ENCODE measurements at places on chromosomes 1 and 21. TPM values are rescaled to one million over a fixed set of nuclear protein-coding genes. Genes with fewer than 3 reads are reported as not detected.

Gene EDN2
- not detected for total RNA-seq

Gene LUZP1
- 80.0 TPM for total RNA-seq

Gene PRDM16
- 1.3 TPM for total RNA-seq

Gene ADAMTS4
- 4.2 TPM for total RNA-seq

Gene CCDC27
- not detected for total RNA-seq

Gene LRRC38
- not detected for total RNA-seq

Gene HSF2BP
- total RNA-seq: 4.4 TPM

Gene SH2D2A
- total RNA-seq: not detected

Gene EIF4G3
- total RNA-seq: 60.6 TPM

Gene LCE3D
- not detected for total RNA-seq

Gene MCOLN3
- 0.29 TPM for total RNA-seq

Gene FMO5
- 0.44 TPM for total RNA-seq

Gene PGLYRP3
- total RNA-seq: not detected

Gene ERICH3
- not detected for total RNA-seq

Gene UTP11
- 69.9 TPM for total RNA-seq

Gene SLC1A7
- 0.14 TPM for total RNA-seq

Gene NME7
- total RNA-seq: 28.4 TPM

Gene OR14K1
- total RNA-seq: not detected

Gene VWA5B1
- total RNA-seq: not detected

Gene OR2L3
- total RNA-seq: not detected

Gene TEDDM1
- not detected for total RNA-seq

Gene NCAM2
- total RNA-seq: 2.4 TPM

Gene GBP6
- not detected for total RNA-seq

Gene IL10RB
- total RNA-seq: 55.1 TPM

Gene KCNH1
- 1.1 TPM for total RNA-seq

Gene LIPI
- not detected for total RNA-seq

Gene SDE2
- total RNA-seq: 33.3 TPM

Gene RNU1-1
- under 0.01 TPM for total RNA-seq

Gene CAMSAP2
- total RNA-seq: 44.5 TPM

Gene TMEM52
- total RNA-seq: 0.44 TPM

Gene SCMH1
- total RNA-seq: 36.8 TPM

Gene ACTN2
- total RNA-seq: not detected

Gene LPGAT1
- 23.6 TPM for total RNA-seq

Gene EFNA1
- not detected for total RNA-seq

Gene OR2T2
- total RNA-seq: not detected

Gene CACNA1E
- total RNA-seq: not detected

Gene OSCP1
- 8.3 TPM for total RNA-seq

Gene KIF26B
- 45.3 TPM for total RNA-seq

Gene CDC42BPA
- 75.7 TPM for total RNA-seq

Gene MAD2L2
- total RNA-seq: 33.0 TPM

Gene PACC1
- total RNA-seq: 14.3 TPM

Gene HORMAD1
- 2.4 TPM for total RNA-seq

Gene SPRR2E
- total RNA-seq: not detected

Gene CFAP107
- total RNA-seq: not detected

Gene UBASH3A
- not detected for total RNA-seq

Gene PGLYRP4
- not detected for total RNA-seq

Gene OR2T8
- not detected for total RNA-seq

Gene SLC22A15
- 8.4 TPM for total RNA-seq

Gene OR2M3
- total RNA-seq: under 0.01 TPM

Gene TFF2
- not detected for total RNA-seq

Gene SDC3
- 60.0 TPM for total RNA-seq

Gene TMEM269
- total RNA-seq: not detected

Gene TLR5
- total RNA-seq: under 0.01 TPM

Gene AMY1C
- not detected for total RNA-seq

Measured in placental pericyte (primary cell).